CD8-positive, alpha-beta memory T cell (primary cell): ENCODE measurements at places on chromosomes 1 and 21. TPM values are rescaled to one million over a fixed set of nuclear protein-coding genes. Genes with fewer than 3 reads are reported as not detected.

Gene ETV3L
- not detected for total RNA-seq

GRCh38 chr1:14113271-14113670, 413.3 kb downstream of the PRDM2 start:
- no peak overlapping the region for H3K4me3 ChIP-seq
- H3K36me3 ChIP-seq, result no peaks in the 10 kb centered on the region
- no peaks in the 10 kb centered on the region for H3K27me3 ChIP-seq
- no peak overlapping the region for H3K27ac ChIP-seq
- no peaks in the 10 kb centered on the region for H3K4me1 ChIP-seq
- no peak for DNase-seq

GRCh38 chr1:214550013-214550856, 1.2 kb downstream of the PTPN14 start:
- H3K27me3 ChIP-seq, result peaks cover 21% of the 10 kb centered on the region
- no peak for DNase-seq
- no peaks in the 10 kb centered on the region for H3K4me1 ChIP-seq
- H3K4me3 ChIP-seq, result no peak overlapping the region

GRCh38 chr21:33041981-33042380, 16.2 kb downstream of the OLIG2 start:
- H3K27ac ChIP-seq, result no peak overlapping the region
- peaks cover 4% of the 10 kb centered on the region for H3K27me3 ChIP-seq
- no peak for DNase-seq
- no peak overlapping the region for H3K4me3 ChIP-seq
- no peaks in the 10 kb centered on the region for H3K4me1 ChIP-seq

Gene DHDDS
- 47.9 TPM for total RNA-seq

Gene NPL
- total RNA-seq, result 12.3 TPM

Gene MEX3A
- 1.0 TPM for total RNA-seq

Gene DIPK1A
- total RNA-seq, result 12.9 TPM

GRCh38 chr1:55426619-55427018, 211.5 kb upstream of the USP24 start:
- H3K27me3 ChIP-seq, result peaks cover 9% of the 10 kb centered on the region
- H3K4me3 ChIP-seq, result no peak overlapping the region
- no peak for DNase-seq
- no peaks in the 10 kb centered on the region for H3K4me1 ChIP-seq
- H3K36me3 ChIP-seq, result no peaks in the 10 kb centered on the region

DNA sequence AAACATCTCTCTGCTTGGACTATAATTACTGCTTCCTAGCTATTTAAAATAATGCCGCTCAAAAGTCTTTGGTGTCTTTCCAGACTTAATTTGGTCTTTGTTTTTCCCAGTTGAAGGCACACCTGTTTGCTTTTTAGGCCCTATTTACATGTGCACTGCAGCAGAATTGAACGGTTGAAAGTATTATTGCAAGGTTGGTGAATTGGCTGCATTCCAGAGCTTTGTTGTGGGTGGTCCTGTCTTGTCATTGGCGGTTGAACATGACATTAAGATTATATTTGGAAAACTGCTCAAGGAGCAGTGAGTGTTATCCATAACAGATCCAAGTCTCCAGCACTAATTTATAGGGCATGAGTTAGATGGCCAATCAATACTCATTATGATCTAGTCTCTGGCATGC, 656.3 kb downstream of the PTPRC start:
- H3K36me3 ChIP-seq, result no peaks in the 10 kb centered on the region
- H3K27ac ChIP-seq, result no peak overlapping the region
- DNase-seq, result no peak
- H3K4me3 ChIP-seq, result no peak overlapping the region

GRCh38 chr1:33346927-33347649, 26.2 kb upstream of the A3GALT2 start:
- no peaks in the 10 kb centered on the region for H3K36me3 ChIP-seq
- H3K4me3 ChIP-seq, result no peak overlapping the region
- peaks cover 32% of the 10 kb centered on the region for H3K4me1 ChIP-seq
- H3K27ac ChIP-seq, result no peak overlapping the region
- H3K27me3 ChIP-seq, result no peaks in the 10 kb centered on the region

Gene ADAMTS5
- total RNA-seq, result not detected

GRCh38 chr1:41568204-41568603, 83.7 kb upstream of the EDN2 start:
- no peaks in the 10 kb centered on the region for H3K4me1 ChIP-seq
- H3K27ac ChIP-seq, result no peak overlapping the region
- H3K4me3 ChIP-seq, result no peak overlapping the region
- no peak for DNase-seq

GRCh38 chr21:37176716-37177115, 90.4 kb downstream of the VPS26C start:
- H3K36me3 ChIP-seq, result peaks cover 48% of the 10 kb centered on the region
- no peak overlapping the region for H3K27ac ChIP-seq
- no peak for DNase-seq
- no peak overlapping the region for H3K4me3 ChIP-seq

GRCh38 chr1:31704271-31705079, 658 bp upstream of the COL16A1 start:
- DNase-seq, result no peak
- H3K4me1 ChIP-seq, result peaks cover 31% of the 10 kb centered on the region
- no peak overlapping the region for H3K4me3 ChIP-seq

Gene TNN
- total RNA-seq, result not detected

Gene FMO2
- not detected for total RNA-seq

Gene CNST
- 29.6 TPM for total RNA-seq

- no peaks in the 10 kb centered on the region for H3K4me1 ChIP-seq
- H3K4me3 ChIP-seq, result no peak overlapping the region
- H3K27ac ChIP-seq, result no peak overlapping the region
- H3K36me3 ChIP-seq, result no peaks in the 10 kb centered on the region
- H3K27me3 ChIP-seq, result no peaks in the 10 kb centered on the region
- no peak for DNase-seq
Measured at GRCh38 chr21:17214801-17215200, 298.0 kb upstream of the CXADR start.

GRCh38 chr1:28126783-28127490, 38.5 kb upstream of the EYA3 start:
- H3K4me3 ChIP-seq, result no peak overlapping the region
- H3K27ac ChIP-seq, result no peak overlapping the region
- H3K27me3 ChIP-seq, result peaks cover 3% of the 10 kb centered on the region
- no peaks in the 10 kb centered on the region for H3K4me1 ChIP-seq
- DNase-seq, result no peak

Gene OPRD1
- not detected for total RNA-seq

Gene C1orf116
- total RNA-seq, result not detected

Gene EFNA1
- total RNA-seq, result 0.31 TPM

Gene AQP10
- not detected for total RNA-seq

DNA sequence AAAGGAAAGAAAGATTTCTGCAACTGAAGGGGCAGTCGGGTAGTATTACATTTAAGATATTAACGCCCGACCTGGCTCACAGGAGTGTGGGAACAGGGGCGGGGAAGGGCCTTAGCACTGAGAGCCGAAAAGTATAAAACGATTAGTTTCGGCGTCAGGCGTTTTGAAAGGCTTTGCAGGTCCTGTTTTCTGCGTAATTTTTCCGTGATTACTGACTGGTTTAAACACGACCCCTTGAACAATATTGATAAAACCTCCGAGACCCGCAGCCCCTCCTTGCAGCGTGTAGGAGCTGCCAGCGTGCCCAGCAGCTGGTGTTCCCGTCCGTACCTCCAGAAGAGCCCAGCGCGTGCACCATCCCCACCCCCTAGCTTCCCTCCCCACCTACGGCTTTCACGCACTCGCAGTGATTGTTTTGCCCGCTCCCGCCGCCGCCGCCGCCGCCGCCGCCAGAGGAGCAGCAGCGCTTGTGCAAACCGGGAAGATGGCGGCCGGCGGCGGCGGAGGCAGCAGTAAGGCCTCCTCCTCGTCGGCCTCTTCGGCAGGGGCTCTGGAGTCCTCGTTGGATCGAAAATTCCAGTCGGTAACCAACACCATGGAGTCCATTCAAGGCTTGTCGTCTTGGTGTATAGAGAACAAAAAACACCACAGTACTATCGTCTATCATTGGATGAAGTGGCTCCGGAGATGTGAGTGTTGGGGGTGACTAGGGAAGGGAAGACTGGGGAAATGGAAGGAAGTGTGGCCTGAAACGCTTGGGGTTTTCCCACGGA, 470 bp downstream of the RPRD2 start:
- peak overlapping the region; percentile 94 for H3K4me3 ChIP-seq
- no peaks in the 10 kb centered on the region for H3K27me3 ChIP-seq
- H3K36me3 ChIP-seq, result no peaks in the 10 kb centered on the region
- peak; percentile 74 for DNase-seq
- H3K4me1 ChIP-seq, result peaks cover 13% of the 10 kb centered on the region

Gene FAM110D
- total RNA-seq, result not detected

DNA sequence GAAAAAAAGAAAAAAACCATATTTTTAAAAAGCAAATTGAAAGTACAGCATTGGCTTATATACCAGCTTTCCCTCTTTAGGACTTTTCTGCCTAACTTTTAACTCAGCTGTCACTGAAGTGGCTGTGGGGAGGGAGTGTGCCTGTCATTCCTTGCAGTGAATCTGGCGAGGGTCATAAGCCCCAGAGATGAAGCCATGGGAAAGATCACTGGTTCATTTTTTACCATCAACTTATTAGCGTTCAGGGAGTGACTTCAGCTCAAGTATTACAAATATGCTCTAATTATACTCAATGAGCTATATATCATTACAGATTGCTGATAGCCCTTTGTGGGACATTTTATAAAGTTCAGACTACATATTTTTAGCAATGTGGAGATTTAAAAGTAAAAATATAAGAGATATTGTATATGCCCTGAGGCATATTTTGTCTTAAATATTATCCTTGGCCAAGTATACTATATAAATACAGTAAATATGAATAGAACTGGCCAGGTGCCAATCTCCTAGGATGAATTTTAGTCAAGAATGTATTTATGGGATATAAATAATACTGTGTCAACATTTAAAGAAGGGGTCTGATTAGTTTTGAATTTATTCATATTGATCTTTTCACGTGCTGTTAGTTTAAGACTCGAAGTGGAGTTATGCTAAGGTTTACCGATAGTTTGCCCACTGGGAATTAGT, 4.4 kb downstream of the TGFB2 start:
- no peak overlapping the region for H3K27ac ChIP-seq
- DNase-seq, result no peak
- no peak overlapping the region for H3K4me3 ChIP-seq
- H3K4me1 ChIP-seq, result peaks cover 22% of the 10 kb centered on the region

Gene HCRTR1
- not detected for total RNA-seq

- no peaks in the 10 kb centered on the region for H3K4me1 ChIP-seq
- no peaks in the 10 kb centered on the region for H3K36me3 ChIP-seq
- DNase-seq, result peak; percentile 31
- H3K4me3 ChIP-seq, result no peak overlapping the region
- H3K27ac ChIP-seq, result no peak overlapping the region
- no peaks in the 10 kb centered on the region for H3K27me3 ChIP-seq
Measured at GRCh38 chr1:225454733-225455132, 26.9 kb upstream of the LBR start.

DNA sequence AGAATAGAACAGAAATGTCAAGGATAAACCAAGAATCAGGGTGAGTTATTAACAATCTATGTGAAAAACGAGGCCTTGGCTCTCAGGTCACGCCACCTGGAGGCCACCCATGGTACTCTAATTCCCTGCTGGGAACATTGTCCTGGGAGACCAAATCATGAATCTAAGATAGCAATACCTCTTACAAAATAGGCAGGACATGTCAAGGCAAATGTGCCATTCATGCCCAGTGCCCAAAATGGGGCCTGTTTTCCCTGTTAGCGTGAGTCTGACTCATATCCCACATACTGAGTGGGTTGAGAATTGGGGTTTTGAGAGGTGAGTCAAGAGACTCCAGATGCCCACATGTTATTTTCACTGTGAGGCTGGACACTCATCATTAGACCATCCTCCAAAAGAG, 380.8 kb downstream of the HHIPL2 start:
- H3K27ac ChIP-seq, result no peak overlapping the region
- no peaks in the 10 kb centered on the region for H3K4me1 ChIP-seq
- no peaks in the 10 kb centered on the region for H3K36me3 ChIP-seq
- no peaks in the 10 kb centered on the region for H3K27me3 ChIP-seq
- no peak overlapping the region for H3K4me3 ChIP-seq
- no peak for DNase-seq

Gene C4BPA
- total RNA-seq, result not detected

GRCh38 chr1:155961937-155962336, 16.4 kb downstream of the ARHGEF2 start:
- no peaks in the 10 kb centered on the region for H3K27me3 ChIP-seq
- no peak overlapping the region for H3K27ac ChIP-seq
- DNase-seq, result no peak
- no peak overlapping the region for H3K4me3 ChIP-seq
- peaks cover 15% of the 10 kb centered on the region for H3K4me1 ChIP-seq

- H3K4me3 ChIP-seq, result no peak overlapping the region
- no peak for DNase-seq
Measured at GRCh38 chr1:191707288-191707687, 451.0 kb upstream of the RGS18 start.

- no peak overlapping the region for H3K4me3 ChIP-seq
- no peak overlapping the region for H3K27ac ChIP-seq
- no peak for DNase-seq
- H3K4me1 ChIP-seq, result no peaks in the 10 kb centered on the region
Measured at GRCh38 chr1:53704804-53705445, 34.0 kb downstream of the GLIS1 start.

DNA sequence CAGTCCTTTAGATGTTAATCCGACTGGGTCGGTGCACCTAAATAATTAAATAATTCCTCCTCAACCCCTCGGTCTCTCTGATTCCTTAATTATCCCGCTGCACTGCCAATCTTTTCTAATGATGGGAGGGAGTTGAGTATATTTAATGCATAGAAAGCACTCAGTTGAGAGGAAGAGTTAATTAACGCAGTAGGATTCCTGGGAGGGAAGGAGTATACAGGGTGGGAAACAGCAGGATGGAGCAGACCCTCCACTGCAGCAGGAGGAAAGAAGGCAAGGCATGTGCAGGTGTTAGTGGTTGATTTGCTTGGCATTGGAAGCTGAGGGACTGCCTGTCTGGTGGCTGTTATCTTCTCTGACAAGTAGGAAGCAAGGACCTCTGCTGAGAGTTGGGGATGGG, 9.9 kb upstream of the REN start:
- no peak overlapping the region for H3K27ac ChIP-seq
- DNase-seq, result no peak
- H3K36me3 ChIP-seq, result no peaks in the 10 kb centered on the region
- no peak overlapping the region for H3K4me3 ChIP-seq

DNA sequence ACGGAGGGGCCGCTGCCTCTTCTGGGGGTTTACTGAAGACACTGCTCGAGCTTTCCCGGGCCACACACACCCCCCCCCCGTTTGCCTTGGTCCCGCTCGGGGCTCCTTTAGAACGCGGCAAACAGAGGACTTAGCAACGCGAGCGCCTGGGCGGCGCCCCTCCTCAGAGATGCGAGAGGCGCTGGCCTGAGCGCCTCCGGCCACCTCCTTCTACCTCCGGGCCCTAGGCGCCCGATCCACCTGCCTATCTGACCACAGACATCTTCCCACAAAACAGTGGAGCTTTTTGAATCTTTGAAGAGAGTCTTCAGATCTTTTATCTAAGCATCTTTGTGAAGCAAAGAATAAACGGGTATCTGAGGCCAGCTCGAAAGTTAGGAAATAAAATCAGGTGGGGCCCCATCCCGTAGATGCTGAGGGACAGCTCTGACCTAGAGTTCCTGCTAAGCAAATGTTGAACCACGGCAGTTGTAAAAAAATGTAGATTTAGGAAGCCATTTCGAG, 436 bp upstream of the TTLL7 start:
- peaks cover 22% of the 10 kb centered on the region for H3K27me3 ChIP-seq
- peak overlapping the region; percentile 44 for H3K4me3 ChIP-seq
- H3K4me1 ChIP-seq, result peaks cover 6% of the 10 kb centered on the region
- no peaks in the 10 kb centered on the region for H3K36me3 ChIP-seq
- DNase-seq, result no peak

Gene FNBP1L
- 1.1 TPM for total RNA-seq
